ENCODE measurements at places on chromosomes 5 and 9.

- no peak for DNase-seq
Observed at GRCh38 chr9:9033022-9033421, 1233.4 kb upstream of the DMAC1 start.

DNA sequence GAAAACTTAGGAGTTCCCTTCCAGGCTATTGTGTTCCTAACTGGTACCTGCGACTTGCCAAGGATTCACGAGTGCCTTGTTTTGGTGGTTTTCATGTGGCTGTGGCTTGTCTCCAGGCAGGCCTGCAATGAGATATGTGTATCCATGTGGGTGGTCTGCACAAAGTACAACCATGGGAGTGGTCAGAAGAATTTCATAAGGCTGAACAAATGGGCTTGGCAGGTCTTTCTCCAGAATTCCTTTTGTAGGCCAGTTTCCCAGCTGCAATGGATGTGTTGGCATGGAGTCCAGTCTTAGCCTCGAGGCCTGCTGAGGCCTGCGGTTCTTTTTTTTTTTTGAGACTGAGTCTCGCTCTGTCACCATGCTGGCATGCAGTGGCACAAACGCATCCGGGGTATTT is 28.8 kb upstream of the MELK start:
- DNase-seq: no peak

DNA sequence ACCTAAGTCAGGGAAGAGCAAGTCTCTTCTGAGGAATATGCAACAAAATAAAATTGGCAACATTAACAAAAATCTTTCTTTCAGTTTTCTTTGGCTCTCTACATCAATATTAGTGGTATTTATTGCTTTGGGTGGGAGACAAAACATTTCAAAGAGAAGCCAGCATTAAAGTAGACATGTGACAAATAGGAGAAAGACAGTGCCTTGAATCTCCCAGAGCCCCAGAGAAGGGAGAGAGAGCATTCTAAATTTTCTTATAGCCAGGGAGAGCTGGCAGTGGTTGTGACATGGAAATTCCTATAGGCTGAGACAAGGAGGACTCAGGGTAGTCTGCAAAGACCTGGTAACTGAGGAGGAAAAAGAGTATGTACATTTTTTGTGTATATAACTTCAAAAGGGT is 79.4 kb upstream of the NREP start:
- DNase-seq: peak; percentile 36

- DNase-seq: no peak
Observed at GRCh38 chr5:54257366-54258118, 52.8 kb downstream of the ARL15 start.

DNA sequence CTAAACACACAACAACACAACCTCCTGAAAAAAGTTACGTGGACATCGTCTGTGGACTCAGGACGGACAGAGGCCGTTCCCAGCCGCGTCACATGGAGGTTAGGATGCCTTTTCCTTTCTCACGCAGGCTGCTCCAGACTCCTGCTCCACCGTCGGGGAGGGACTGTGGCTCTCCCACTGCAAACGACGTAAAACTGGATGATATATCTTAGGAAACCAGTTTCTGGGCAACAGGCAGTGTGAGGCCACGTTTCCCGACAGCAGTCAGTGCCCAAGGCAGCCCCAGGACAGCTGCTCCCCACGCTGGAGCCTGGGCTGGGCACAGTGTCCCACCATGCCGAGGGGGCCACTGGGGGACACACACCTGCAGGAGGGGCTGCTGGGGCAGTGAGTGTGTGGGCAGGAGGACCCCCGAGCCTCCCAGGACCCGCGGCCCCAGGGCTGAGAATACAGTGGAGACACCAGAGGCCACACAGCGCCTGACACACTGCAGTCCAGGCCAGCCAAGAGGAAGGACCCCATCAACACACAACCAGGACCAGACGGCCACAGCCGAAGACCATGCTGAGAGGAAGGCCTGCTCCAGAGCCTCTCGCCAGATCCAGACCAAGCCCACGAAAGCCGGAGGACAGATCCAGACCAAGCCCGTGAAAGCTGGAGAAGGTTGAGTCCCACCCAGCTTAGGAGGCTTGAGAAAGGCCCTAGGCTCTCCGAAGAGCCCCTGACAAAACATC is 26.2 kb downstream of the EXD3 start:
- no peak for DNase-seq

DNA sequence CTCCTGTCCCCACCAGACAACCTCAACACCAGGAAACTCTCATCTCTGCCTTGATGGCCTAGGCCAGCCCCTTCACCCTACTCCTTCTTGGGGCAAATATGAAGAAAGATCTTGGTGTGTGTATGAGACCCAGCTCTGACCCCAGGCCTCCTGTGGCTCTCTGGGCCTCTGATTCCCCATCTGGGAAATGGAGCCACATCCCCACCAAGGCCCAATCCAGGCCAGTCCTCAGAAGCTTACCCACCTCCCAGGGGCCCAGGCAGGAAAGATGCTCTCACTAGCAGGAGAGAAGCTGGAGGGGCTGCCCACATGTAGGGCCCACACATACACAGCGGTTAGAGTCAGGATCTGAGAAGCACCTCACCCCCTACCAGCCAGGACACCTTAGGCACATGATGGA is 38.9 kb downstream of the BICD2 start:
- no peak for DNase-seq

GRCh38 chr5:135356522-135357318 is 42.3 kb downstream of the MACROH2A1 start:
- DNase-seq: peak; percentile 59

DNA sequence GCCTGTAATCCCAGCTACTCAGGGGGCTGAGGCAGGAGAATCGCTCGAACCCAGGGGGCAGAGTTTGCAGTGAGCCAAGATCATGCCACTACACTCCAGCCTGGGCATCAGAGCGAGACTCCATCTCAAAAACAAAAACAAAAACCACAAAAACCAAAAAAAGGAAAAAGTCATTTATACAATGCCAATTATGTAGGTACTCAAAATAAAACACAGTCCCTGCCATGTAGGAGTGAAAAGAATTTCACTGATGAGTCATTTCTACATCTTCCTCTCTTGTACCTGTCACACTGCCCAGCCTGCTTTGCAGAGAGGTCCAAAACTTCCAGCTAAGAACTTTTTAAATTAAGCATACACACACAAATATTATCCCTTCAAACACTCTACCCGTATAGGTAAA is 215.8 kb downstream of the EPB41L4A start:
- DNase-seq: no peak

DNA sequence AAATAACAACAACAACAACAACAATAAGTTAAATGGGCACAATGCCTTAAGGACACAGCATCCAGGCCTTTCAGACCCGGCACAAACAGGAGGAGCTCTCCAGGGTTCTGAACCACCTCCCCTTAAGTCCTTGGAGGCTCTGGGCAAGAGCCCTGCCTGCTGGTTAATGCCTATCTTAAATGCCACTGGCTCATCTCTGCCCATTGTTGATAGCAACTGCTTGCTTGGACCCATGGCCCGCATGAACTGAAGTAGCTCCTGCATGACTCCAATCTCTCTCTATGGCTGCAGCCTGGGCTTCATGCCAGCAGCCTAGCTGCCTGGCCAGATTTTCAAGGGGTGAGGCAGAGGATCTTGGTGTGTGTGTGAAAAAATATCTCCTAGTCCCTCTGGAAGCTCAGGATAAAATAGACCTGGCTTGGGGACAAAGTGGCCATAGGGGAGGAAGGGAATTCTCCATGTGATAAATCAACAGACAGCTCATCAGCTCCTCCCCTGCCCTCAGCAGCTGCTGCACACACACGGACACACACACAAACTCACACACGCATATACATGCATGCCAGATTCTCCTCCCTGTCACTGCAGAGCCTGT is 27.4 kb downstream of the FAM219A start:
- DNase-seq: peak; percentile 45

DNA sequence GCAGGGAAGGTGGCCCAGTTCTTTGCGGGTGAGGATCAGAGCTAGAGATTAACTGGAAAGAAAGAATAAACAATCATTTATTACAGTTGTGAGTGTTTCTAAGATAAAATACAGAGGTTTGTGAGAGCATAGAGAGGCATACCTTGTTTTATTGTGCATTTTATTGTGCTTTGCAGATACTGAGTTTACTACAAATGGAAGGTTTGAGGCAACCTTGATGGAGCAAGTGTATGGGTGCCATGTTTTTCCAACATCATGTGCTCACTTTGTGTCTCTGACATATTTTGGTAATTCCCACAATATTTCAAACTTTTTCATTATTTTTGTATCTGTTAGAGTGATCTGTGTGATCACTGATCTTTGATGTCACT is 715 bp upstream of the C5orf34 start:
- no peak for DNase-seq

DNA sequence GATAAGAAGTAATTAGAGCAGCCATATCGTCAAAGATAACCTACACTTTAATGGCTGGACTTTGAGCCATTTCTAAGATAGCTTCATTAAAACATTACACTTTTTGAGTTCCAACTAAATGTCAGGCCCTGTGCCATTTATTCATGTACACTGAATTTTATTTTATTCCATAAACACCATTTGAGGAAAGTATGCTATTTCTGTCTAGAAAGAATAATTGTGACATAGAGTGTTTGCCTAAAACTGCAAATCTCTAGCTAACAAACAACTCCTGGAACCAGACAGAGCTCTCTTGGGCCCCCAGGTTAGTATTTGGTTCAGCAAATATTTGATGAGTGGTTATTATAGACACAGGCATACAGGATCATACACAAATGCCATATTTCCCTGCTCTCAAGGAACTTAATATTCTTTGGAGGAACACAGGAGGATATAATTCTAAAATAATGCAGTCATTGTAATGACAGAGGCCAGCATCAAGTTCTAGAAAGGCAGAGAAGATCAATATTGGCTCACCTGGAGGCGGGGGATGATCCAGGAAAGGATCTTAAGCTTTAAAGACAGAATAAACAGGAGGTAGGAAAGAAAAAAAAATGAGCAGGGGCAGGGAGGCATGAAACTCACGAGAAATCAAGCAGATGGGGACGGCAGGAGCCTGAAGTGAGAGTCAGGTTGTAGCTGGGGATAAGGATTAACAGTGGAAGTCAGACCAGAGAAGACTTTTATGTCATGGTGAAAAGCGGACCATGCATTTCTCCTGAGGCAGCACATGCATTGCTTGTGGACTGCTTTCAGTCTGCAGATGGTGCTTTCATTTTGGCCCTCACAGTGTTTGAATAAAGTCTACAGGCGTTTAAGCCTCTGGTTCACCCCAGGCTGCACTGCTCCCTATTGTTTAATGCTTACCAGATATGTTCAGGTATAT is 127.7 kb downstream of the GCNT1 start:
- no peak for DNase-seq

DNA sequence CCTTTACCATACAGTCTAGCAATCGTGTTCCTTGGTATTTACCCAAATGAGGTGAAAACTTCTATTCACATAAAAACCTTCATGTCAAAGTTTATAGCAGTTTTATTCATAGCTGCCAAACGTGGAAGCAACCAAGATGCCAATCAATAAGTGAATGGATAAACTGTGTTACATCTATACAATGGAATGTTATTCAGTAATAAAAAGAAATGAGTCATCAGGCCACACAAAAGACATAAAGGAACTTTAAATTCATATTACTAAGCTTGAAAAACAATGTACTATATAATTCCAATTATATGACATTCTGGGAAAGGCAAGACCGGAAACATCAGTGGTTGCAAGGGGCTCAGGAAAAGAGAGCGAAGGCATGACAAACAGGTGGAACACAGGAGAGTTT is 679.9 kb downstream of the ISL1 start:
- no peak for DNase-seq

DNA sequence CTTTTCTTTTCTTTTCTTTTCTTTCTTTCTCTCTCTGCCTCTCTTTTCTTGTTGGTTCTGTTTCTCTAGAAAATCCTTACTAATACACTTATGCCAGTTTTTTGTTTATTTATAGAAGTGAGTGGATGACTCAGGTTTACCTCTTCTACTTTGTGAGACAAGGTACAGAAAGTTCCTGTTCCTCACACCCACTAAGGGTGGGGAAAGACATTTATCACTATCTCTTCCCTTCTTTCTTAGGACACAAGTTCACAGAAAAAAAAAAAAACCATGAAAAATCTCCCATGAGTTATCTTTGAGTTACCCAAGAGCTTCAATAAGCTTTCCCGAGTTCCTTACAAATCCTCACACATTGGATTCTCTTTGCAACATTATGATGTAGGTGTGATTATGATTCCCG is 60.9 kb upstream of the CD180 start:
- no peak for DNase-seq

DNA sequence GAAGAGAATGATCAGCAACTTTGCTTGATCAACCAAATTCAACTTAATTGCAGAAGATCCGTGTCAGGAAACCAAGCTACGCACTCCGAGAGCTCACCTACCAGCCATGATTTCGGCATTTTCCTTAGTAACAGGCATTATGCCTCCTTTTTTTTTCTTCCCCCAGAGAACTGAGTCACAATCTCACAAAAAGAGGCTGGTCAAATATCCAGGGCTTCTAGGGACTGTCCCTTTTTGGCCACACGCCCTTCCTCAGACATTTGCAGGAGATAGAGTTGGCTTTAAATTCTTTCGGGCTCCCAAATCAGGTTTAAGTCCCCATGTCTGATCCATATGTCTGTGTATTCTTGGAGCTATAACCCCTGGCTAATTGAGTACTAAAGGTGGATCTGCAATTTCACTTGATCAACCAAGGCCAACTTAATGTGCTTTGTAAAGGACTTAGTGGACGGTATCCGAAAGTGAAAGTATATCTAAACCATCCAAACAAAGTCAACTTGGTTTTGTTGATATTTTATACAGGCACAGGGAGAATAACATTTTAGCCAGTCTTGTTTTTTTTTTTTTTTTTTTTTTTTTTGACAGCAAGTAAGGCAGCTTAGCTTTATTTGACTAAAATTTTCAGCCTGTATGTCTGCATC is 100.8 kb upstream of the TBCA start:
- DNase-seq: no peak

DNA sequence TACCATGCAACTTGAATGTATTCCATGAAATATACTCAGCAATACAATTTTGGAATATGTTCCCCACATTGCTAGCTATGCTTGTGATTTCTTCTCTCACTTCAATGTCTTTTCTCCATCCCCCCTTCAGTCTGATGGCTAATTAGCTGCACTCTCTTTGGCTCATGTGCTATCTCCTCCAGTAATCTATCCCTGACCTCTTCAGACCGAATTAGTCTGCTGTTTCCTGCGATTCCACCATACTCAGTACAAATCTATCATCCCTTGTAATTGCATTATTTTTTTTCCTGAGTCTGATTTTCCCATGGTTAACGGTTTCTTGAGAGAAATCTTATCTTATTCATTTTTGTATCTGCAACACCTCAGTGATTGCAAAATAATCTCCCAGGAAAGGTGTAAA is 360.7 kb upstream of the CDH10 start:
- no peak for DNase-seq

DNA sequence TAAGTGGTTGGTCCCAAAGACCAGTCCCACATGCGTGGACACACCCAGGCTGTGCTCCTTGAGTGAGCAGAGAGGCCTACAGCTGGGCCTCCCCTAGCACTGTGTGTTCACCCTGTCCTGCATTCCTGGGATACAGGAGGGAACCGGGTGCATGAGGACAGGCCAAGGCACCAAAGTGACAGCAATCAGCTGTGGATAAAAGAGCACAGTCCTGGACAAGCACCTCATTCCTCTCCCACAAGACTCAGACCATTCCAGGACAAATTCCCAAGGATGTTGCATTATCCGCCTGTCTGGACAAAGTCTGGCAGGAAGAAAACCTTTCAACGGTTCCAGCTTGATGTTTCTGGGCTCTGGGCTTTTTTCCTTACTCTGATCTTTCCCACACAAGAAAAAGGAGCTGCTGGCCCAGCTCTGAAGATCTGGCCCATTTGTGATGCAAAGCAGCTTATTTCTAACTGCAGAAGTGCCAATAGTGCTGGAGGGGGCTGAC is 273.2 kb downstream of the ENC1 start:
- DNase-seq: no peak

Data from HCEC 1CT (cell line).